Vagina (tissue), 2 donors: ENCODE measurements at places on chromosomes 6 and 20. TPM values are rescaled to one million over a fixed set of nuclear protein-coding genes. Genes with fewer than 3 reads are reported as not detected.

DNA sequence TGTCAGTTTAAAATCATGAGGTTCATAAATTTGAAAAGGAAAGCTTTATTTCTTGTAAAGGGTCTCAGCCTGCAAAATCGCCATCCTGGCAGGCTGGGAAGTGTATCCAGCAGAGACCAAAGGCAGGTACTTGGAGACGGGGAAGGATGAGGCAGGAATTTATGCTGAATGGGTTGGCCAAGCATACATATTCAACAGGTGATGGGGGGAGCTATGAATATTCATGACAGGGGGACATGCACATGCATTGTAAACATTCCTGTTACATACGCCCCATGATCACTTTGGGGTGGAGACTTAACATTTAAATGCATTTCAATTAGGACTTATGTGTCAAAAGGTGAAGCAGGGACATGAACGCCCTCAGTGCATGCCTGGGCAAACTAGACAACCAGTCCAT is 9.8 kb upstream of the SLC22A1 start:
- H3K4me3 ChIP-seq, result no peak overlapping the region
- no peaks in the 10 kb centered on the region for H3K27me3 ChIP-seq
- DNase-seq, result no peak
- H3K27ac ChIP-seq, result no peak overlapping the region
- no peaks in the 10 kb centered on the region for H3K4me1 ChIP-seq

GRCh38 chr6:71452697-71453370 is 164.2 kb downstream of the OGFRL1 start:
- no peak overlapping the region for H3K27ac ChIP-seq
- no peaks in the 10 kb centered on the region for H3K36me3 ChIP-seq
- H3K4me3 ChIP-seq, result no peak overlapping the region
- DNase-seq, result no peak
- no peaks in the 10 kb centered on the region for H3K4me1 ChIP-seq

DNA sequence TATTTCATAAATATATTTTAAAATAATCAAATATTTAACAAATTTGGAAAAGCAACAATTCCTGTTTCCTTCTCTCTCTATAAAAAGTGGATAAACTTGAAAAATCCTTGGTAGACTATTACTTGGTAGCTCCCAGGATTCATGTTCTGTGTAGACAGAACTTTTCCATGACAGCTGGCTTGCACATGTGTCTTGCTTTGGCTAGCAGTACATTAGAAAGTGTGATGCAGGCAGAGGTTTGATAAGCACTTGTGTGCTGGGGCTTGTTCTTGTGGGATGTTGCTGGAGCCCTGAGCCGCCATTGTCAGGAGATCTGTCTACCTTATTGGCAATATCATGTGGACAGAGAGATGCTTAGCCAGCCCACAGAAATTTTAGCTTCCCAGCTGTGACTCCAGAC is 327.2 kb downstream of the CDKAL1 start:
- H3K36me3 ChIP-seq, result no peaks in the 10 kb centered on the region
- no peak for DNase-seq
- H3K27ac ChIP-seq, result no peak overlapping the region

SLC13A3 gene
- 1.2 TPM for total RNA-seq

PPP1R14C gene
- 23.8 TPM for total RNA-seq

MOXD1 gene
- 16.0 TPM for total RNA-seq

- H3K4me1 ChIP-seq, result no peaks in the 10 kb centered on the region
- H3K27me3 ChIP-seq, result no peaks in the 10 kb centered on the region
- H3K4me3 ChIP-seq, result no peak overlapping the region
Observed at GRCh38 chr6:111894272-111894671, 21.0 kb upstream of the FYN start.

EPPIN gene
- total RNA-seq, result not detected

LTB gene
- total RNA-seq, result 5.4 TPM
